Effector memory CD4-positive, alpha-beta T cell (primary cell): ENCODE measurements at places on chromosomes 3 and 15.

DNA sequence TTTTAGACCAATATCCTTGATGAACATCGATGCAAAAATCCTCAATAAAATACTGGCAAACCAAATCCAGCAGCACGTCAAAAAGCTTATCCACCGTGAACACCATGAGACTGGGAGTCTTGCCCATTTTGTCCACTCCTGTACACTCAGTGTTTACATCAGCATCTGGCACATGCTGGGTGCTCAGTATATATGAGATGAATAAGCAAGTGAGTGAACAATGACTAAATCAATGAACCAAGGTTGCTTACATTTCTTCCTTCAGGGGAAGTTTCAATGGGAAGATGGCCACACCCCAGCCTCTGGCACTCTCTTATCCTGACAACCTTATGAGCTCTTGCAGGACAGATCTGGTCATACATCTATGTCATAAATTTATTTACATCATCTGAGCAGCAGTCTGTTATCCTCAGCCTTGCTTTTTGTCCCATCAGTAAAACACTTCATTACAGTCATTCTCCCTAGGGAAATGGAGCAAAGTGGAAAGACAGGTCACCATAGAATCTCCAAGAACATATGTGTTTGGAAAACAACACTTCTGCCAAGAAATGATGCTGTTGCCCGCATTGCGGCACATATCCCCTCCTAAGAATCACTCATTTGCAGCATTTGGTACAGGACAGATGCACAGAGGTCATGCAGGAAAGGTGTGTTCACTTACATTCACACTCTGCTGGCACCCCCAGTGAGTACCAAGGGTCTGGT is 171.8 kb upstream of the EIF1B start:
- no peak for DNase-seq

GRCh38 chr3:40254891-40255290 is 54.6 kb upstream of the EIF1B start:
- no peak for DNase-seq

DNA sequence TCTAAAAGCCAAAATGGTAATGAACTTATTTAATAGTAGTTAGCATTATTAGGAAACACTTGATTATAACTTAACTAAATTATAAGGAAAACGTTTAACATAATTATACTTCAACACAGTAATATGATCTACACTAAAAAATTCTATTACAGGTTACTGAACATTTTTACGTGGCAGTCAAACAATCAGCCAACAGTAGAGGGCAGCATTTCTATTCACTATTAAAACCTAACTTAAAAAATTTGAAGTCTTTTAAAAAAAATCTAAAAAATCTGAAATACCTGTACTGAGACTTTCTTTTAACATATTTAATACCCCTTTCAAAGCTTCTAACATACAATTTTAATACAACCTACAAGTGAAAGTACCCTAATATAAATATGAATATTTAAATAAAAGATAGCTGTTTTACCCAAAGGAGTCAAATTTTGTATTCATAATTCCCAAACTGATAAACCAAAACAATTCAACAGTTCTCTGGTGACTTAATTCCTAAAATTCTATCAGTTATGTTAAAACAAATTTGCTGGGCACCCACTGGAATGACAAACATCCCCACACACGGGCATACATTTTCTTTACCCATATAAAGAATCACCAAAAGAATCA is 41.5 kb downstream of the DLG1 start:
- DNase-seq, result peak; percentile 3

- no peak for DNase-seq
Measured at GRCh38 chr3:12797124-12797891, 828 bp downstream of the CAND2 start.

- DNase-seq, result no peak
Measured at GRCh38 chr15:92899601-92899947, 550 bp upstream of the CHD2 start.

GRCh38 chr3:13283877-13284264 is 136.3 kb downstream of the NUP210 start:
- DNase-seq, result no peak

DNA sequence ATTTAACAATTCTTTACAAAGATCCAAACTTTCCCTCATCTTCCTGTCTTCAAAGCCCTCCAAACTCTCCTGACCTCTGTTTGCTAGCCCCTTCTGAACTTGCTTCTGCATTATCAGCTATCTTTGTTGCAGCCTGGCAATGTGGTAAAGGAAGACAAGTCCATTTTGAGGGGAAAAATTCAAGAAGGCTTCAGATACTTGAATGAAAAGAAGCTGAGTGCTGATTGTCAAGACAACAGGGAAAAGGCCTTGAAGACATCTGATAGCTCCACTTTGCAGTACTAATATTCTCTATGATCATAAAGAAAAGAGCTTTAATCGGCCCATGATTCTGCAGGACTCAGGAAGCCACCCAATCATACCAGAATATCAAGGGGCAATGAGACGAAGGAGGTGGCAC is 91.8 kb downstream of the LMLN start:
- DNase-seq, result no peak

DNA sequence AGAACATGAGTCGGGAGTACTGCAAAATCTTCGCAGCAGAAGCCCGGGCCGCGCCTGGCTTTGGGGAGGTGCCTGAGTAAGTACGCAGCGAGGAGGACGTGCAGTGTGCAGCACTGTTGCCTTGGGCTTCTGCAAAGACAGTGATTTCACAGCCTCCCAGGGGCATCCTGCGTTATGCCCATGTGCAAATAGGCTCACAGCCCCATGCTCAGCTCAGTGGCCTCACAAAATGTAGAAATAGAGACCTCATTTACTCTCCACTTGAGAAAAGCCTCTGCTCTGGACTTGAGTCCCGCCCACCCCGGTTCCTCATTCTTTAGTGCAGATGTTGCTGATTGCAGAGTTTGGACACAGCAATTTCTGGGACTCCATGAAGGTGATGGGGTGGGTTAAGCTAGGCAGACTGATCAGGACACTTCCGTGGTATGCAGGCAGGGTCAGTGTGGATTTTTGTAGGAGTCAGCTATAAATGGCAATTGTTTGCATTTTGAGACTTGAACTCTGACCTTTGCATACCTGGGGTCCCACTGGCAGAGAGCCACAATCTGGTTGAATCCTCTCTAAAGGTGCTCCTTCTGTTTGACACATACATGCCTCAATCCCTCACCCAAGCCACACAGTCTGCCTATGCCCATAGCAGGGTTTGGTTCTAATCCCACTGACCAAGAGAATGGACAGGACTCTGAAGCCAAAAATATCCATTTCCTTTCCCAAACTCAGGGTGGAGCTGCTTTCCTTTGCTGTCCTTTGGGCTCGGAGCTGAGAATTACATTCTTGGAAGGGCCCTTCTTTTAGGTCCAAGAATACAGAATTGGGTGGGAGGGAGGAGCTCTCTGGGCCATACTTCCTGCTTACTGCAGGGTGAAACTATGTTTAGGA is 20.7 kb upstream of the SLC28A1 start:
- DNase-seq, result no peak

GRCh38 chr15:83305704-83306291 is 21.3 kb upstream of the BNC1 start:
- DNase-seq, result no peak

DNA sequence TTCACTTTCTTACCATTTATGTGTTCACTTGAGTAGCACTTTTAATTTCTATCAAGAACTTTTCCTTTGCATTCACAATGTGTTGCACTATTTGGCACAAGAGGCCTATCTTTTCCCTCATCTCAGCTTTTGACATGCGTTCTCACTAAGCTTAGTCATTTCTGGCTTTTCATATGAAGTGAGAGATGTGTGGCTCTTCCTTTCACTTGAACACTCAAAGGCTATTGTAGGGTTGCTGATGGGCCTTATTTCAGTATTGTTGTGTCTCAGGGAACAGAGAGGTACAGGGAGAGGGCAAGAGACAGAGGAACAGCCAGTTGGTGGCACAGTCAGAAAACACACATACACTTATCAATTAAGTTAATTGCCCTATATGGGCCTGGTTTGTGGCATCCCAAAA is 127.4 kb upstream of the MLF1 start:
- no peak for DNase-seq

GRCh38 chr15:53448232-53449015 is 311.0 kb downstream of the WDR72 start:
- no peak for DNase-seq

DNA sequence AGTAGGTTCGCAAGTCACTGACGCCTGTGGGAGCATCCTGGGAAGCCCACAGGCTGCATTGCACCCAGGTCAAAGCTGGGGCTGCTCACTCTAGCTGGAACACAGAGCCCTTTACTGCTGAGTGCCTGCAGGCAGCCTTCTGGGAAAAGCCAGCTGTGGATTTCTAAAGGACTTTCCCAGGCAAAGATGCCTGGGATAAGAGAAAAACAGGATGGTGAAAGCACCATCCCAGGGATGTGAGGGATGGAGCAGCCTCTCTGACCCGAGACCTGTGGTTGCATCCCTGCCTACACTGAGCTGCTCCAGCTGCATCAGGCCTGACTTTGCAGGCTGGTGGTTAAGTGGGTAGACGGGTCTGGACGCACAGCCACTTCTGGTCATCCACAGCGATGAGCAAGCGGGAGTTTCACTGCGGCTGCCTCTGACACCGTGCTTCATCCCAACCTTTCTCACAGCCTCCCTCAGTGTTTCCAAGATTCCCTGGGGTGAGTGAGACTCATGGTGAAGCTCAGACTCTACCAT is 52.5 kb upstream of the AMOTL2 start:
- DNase-seq, result no peak

GRCh38 chr3:100093831-100094230 is 20.5 kb downstream of the FILIP1L start:
- DNase-seq, result no peak

DNA sequence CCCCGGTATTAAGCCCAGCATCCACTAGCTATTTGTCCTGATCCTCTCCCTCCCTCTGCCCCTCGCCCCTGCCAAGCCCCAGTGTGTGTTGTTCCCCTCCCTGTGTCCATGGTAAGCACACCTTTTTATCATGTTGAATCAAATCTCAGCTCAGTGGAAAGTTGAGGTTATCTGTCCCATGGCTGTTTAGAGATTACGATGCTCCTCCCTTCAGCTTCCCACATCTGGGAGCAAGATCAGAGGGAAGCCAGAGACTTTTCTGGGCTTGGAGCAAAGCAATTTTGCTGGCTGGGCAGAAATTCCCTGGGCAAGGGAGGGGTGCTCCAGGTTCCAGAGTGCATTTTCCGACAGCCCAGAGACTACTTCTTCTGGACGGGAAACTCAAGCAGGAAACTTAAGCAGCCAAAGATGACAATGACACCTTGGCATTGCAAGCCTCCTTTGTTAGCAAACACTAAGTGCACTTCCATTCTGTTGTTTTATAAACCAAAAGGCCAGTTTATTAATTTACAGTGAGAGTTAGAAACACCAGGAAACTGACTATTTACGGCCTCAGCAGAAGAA is 104.5 kb downstream of the MESD start:
- no peak for DNase-seq

DNA sequence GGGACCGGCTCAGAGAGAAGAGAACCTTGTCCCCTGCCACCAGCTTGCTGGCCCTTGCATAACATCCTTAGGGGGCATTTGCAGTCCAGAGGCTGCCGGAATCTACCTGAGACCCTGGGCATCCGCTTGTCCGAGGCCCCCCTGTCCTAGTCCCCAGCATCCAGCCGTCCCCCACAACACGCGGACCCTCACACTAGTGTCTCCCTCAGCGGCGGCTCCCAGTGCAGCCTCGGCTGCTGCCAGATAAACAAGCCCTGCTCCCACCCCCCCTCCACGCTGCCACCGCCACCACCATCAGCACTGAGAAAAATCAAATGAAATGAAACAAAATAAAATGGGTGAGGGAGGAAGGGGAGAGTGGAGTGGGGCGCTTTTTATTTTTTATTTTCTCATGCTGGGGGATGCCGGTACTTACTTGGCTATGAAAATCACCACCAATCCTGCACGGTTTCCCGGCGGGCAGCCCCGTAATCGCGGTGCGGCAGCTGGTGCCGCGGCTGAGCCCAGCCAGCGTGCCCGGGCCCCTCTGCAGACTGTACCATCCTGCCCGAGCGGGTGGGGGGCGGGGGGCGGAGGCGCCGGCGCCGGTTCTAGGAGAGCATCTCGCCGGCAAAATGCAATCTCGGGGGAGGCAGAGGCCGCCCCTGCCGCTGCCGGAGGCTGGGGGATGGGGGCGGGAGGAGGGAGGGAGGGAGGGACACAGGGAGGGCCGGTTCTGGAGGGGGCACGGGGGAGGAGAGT is at the start of gene ATP2B2:
Gene ATP2B2 (minus strand): TSS at position 537 of the 741 bp plus-strand sequence. CDS start 56,043 bp downstream, outside the sequence.
- no peak for DNase-seq

GRCh38 chr3:187293516-187294430 is 2.2 kb upstream of the MASP1 start:
- DNase-seq, result no peak

GRCh38 chr15:67066959-67067853 is 1.8 kb downstream of the SMAD3 start:
- no peak for DNase-seq

DNA sequence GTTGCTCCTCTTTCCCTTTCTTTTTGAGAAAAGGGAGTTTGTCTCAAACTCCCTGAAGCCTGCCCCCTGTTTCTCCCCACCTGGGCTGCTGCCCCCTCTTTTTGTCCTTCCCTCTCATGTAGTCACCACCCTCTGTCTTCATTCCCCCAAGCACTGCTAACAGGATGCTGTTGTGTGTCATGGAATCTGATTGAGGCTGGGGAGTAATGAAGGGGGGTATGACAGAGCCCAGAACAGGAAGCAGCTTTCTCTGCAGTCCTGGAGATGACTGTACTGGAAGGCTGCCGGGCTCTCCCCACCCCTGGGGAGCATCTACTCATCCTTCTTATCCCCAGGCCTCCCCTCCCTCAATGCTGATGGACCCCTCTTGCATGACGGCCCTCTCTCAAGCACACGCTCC is 181.6 kb downstream of the ABHD5 start:
- DNase-seq, result no peak

GRCh38 chr3:167936019-167936418 is 159.7 kb downstream of the GOLIM4 start:
- no peak for DNase-seq

GRCh38 chr3:57298041-57298440 is 5.6 kb upstream of the ASB14 start:
- DNase-seq, result no peak

DNA sequence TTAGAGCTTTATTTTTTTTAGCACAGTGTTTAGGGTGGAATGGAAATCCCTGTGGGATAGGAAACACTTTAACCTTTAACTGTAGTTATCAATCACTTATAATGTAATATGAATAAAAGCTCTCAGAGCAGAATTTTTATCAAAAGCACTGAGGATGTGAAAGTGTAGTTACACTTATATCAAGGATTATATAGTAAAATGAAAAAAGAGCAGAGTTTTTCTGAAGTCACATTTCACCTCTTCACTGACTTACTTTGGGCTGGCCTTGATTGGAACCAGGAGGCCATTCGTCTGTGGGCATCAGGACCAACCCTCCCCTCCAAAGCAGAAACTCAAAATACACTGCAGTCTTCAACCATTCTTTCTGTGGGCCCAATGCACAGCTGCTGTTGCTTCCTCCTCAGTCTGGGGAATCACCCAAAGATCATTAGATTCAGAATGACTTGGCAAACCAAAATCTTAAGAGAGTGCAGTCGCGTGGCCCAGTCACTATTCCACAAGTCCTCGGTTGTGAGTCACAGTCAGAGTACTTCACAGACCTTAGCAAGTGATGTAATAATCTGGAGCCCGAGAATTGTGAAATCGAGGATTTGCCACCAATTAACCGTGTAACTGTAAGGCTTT is 132.6 kb upstream of the COL8A1 start:
- no peak for DNase-seq
